Non-pigmented ciliary epithelial cell (primary cell): ENCODE measurements at places on chromosomes 2 and 18.
A peak's percentile ranks its signal among the peaks of the same experiment; 100 is the strongest.

- no peak for DNase-seq
These were observed 1467.4 kb upstream of the NXPH2 start for GRCh38 chr2:140247451-140248195.

GRCh38 chr2:71882949-71883472, 264.7 kb downstream of the CYP26B1 start:
- peak; percentile 55 for DNase-seq

- no peak for DNase-seq
These were observed 4.8 kb upstream of the RALB start for GRCh38 chr2:120247851-120248250.

- DNase-seq, result no peak
These were observed 64.7 kb upstream of the HNRNPA3 start for GRCh38 chr2:177147834-177148445.

GRCh38 chr2:133523406-133523805, 44.9 kb downstream of the NCKAP5 start:
- no peak for DNase-seq

- no peak for DNase-seq
These were observed 15.3 kb downstream of the UNC50 start for GRCh38 chr2:98623657-98624056.

DNA sequence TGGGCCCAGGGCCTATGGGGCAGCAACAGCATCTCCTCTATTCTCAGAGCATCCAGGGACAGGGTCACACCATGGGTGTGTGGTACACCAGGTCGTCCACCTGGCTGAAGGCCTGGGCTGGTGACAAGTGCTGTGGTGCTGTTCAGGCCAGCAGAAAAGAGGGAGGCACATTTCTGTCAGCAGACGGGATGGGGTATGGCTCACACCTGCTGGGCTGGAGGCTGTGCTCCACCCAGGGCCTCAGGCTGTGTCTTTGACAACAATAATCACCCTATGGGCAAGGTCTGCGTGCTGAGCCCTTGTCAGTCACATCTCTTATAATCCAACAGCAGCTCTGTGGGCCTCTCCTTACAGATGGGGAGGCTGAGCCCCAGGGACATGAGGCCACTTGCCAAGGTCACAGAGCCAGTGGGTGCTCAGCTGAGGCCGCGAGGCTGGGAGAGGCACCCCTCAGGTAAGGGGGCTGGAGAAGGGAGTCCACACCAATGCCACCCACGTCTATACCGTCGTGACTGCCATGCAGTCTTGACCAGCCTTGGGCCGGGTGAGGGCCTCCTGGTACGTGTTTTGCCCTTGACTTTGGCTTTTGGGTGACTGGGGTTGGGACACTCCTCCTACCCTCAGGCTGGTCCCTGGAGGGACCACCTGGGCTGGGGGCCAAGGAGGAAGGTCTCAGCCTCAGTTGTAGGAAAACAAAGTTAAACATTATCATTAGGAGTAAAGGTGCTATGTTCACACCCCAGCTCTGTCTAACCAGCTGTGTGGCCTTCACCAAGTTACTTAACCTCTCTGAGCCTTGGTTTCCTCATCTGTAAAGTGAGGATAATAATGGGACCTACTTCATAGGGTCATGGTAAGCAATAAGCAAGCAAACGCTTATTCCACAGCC, 5.6 kb upstream of the HS6ST1 start:
- DNase-seq, result no peak

GRCh38 chr2:68272246-68272994, 20.1 kb upstream of the PPP3R1 start:
- no peak for DNase-seq

- DNase-seq, result no peak
These were observed 1.4 kb downstream of the B3GNT2 start for GRCh38 chr2:62197011-62197924.

DNA sequence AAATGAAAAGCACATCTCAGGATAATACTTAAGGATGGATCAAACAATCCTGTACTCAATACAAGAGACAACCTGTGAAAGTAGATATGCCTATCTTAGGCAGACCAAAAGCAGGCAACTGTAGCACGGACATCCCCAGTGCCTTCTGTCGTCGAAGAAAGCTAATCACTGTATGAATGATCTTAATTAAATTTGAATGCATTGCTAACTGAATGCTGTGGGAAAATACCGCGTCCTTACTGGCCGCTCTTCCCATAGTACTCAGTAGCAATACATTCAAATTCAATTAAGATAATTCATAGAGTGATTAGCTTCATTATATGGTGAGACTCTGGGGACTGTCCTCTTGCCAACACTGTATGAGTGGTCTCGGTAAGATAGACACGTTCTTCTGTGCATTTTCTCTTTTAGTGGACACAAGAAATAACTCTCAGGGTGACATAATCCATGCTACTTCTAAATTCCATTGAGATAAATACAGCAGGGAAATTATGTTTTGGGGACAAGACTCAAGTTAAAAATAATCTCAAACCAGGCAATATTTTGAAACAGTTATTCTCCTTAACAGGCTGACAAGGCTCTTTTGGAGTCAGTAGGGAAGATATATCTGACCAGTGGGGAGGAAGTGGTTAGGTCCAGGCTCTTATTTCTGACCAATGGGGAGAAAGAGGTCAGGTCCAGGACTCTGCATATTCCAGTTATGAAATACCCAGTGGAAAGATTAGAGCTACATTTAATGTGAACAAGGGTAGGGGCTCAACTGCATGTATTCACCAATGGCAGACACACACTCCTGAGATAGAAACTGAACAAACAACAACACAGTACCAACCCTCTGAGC, 97.3 kb downstream of the DOCK10 start:
- DNase-seq, result no peak

DNA sequence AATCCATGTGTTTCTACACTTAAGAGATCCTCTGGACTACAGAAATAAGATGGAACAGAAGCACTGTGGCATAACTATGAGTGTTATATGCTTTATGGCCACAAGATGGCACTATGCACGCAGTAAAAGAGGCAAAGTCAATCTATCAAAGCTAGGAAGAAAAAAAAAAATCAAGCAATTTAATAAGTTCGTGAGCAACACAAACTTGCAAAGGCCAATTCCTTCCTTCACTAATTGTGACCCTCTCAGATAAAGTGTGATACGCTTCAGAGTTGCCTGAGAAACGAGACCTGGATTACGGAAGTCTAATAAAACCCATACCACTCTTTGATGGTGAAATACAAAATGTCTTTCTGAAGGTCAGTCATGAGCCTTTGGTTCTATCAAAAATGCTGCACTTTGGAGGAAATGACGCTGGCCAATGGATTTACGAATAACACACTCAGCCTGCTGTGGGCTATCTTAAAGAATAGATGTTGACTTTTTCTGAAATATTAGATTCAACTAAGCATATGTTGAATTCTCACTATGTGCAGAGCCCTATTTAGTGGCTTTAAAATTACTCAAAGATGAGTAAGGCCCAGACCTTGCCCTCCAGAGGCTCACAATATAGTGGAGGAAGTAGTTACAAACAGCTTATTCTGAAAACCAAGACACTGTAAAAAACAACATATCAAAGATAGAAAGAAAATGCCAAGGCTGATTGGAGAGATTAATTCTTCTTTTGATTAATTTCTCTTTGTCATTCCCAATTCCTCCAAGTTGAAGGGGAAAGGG, 35.5 kb upstream of the TTR start:
- DNase-seq, result peak; percentile 45

DNA sequence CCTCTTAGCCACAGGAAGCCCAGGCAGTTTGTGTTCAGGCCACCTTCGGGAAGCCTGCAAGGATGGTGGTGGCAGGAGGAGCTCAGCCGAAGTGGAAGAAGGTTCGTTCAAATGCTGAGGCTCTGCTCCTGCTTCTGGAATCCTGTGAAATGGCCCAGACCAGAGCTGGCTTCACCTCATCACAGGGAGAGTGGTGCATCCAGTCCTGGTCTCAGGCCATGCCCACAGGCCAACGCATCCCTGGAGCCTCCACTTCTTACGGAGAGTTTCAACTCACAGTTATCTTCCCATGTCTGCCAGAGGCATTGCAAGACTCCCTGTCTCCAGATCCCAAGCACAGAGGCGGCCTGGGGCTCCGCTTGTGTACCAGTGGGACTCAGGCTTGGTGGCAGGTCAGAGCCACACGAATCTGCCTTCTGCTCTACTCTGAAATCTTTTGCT, 82.3 kb downstream of the NDUFA10 start:
- DNase-seq, result no peak

DNA sequence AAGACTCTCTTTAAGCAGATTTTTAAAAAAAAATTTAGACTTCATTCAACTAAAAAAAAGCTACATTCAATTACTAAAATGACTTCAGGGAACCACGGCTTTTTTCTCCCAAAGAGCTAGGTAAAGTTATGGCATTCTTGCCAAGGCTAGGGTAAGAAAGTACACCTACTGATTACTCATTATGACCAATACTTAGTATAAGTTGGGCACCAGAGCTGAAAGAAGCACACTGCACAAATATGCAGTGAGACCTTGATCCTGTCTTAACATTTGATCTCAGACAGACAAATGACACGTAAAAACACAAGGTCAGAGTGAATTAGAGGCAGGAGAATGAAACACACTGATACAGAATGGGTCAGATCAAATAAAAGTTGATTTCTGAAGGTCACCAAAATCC, 88.7 kb downstream of the THADA start:
- DNase-seq, result no peak

DNA sequence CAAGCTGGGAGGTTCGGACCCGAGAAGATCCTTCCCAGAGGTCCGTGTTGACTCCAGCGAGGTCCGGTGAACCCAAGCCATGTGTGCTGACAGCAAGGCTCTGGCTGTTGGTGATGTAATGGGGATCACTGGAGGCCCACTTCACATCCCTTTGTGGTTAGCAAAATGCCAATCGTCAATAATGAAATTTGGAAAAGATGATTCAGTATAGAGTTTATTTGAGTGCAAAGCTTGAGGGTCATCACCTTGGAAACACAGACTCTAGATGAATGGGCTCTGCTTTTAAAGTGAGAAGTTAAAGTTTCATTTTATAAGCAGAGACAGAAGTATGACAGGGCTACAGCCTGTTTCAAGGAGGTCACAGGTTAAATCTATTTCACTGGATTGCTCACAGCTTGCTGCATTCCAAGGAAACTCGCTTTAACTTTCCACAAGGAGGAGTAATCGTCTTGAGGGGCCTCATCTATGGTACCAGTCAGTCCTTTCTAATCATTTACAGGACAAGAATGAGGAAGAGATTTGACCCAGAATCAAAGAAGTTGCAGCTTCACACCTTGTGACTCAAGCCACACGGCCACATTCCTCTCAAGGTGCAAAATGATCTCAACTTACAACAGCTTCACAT, 140.5 kb downstream of the TPO start:
- DNase-seq, result peak; percentile 46

DNA sequence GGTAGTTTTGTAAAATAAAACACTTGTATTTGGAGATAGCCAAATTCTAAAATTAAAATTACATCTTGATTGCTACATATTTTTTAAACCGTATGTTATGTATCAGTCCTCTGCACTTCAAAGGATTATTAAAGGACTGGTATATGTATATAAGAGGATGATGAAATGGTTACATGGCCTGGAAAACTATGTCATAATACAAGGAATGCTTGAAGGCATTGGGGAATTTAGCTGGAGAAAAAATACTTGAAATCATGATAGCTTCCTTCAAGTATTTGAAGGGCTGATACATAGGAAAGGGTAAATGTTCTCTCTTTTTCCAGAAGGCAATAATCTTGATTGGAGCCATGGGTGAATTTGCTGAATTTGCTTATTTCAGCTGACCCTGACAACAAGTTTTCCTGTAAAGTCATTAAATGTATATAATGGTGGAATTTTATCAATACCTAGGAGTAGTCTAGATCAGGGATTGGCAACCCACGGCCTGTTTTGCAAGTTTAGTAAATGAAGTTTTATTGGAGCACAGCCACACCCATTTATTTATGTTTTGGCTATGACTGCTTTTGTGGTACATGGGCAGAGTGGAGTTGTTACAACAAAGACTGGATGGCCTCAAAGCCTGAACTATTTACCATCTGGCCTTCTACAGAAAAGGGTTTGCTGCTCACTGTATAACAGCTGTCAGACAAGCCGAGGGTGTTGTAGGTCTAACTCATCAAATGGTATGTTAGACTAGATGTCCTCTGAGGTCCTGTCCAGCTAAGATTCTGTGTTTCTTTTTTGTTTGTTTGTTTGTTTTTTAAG, 34.4 kb downstream of the ACYP2 start:
- DNase-seq, result no peak

GRCh38 chr2:42848265-42848664, 55.9 kb upstream of the HAAO start:
- no peak for DNase-seq

GRCh38 chr2:197356136-197356535, 45.6 kb upstream of the ANKRD44 start:
- no peak for DNase-seq

DNA sequence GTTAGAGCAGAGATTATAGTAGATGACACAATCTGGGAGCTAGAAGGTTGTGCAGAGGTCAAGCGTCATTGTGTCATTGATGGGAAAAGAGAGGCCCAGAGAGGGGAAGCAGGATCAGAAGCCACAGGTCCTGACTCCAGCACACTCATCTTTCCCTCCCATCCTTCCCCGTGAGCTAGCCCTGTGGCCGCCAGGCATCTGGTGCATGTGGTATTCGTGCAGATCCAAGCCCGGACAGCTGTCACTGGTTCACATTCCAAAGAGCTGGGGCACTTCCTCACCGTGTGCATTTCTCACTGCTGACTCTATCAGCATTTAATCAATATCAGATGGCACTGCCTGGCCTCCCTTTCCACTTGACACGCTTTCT, 94.1 kb upstream of the THOC1 start:
- DNase-seq, result peak; percentile 70

DNA sequence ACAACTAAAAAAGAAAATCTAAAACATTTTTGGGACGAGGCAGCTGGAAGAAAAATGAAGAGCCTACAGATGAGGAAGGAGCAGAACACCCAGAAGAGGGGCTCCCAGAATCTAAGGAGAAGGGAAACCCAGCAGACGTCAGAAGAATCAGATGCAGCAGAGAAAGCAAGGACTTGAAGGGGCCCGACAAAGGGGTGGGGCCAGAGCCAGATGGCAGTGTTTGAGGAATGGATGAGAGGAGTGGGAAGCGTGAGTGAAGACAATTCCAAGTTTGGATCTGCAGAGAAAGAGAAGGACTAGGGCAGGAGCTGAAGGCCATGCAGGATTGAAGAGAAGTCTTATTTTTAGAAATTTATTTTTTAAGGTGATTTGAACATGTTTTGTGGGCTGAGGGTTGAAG, 19.3 kb downstream of the PTMA start:
- no peak for DNase-seq

DNA sequence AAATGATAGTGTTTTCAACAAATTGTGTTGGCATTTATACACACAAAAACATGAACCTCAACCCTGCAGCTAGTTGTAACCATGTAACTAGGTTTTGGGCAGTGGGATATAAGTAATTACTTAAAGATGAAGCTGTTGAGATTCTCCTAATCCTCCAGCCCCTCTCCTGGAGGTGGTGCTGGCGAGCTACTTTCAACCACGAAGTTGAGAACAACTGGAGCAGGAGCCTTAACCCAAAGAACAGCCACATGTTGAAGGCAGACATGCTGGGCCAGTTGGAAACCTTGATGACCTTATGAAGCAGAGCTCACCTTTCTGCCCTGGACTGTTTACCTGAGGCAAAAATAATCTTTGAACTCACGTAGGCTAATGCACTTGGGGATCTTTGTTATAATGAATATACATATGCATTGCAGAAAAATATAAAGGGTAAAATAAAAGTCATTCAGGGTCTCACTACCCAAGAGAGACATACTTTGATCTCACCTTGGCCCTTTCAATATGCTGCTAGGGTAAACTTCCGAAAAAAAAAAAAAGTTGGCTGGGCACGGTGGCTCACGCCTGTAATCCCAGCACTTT, 89.6 kb upstream of the NPAS2 start:
- DNase-seq, result no peak
